SW480 (cell line): ENCODE measurements at places on chromosomes 3 and 15.

- no peak for DNase-seq
Observed at GRCh38 chr3:132987396-132987795, 50.8 kb upstream of the TMEM108 start.

GRCh38 chr3:55891106-55891505 lies 404.0 kb upstream of the WNT5A start:
- peak; percentile 66 for DNase-seq

DNA sequence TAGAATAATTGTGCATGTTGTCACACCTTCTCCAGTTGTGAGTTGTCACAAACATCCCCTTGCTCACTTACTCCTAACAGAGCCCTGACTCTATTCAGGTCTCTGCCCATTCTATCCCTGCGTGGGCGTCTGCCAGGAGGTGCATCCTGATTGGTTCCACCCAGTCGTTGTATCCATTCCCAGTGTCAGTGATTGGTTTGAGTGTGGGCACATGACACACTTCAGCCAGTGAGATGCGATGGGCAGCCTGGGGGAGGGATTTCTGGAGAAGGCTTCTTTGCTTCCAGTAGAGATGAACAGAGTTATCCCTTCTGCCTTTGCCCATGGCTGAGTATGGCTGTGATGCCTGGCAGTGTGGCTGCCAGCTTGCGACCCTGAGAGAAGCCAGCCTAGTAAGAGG lies 18.7 kb downstream of the PXYLP1 start:
- no peak for DNase-seq

GRCh38 chr15:83462953-83463433 lies 15.9 kb downstream of the SH3GL3 start:
- no peak for DNase-seq
